Daoy (cell line): ENCODE measurements at places on chromosomes 5 and 9.

DNA sequence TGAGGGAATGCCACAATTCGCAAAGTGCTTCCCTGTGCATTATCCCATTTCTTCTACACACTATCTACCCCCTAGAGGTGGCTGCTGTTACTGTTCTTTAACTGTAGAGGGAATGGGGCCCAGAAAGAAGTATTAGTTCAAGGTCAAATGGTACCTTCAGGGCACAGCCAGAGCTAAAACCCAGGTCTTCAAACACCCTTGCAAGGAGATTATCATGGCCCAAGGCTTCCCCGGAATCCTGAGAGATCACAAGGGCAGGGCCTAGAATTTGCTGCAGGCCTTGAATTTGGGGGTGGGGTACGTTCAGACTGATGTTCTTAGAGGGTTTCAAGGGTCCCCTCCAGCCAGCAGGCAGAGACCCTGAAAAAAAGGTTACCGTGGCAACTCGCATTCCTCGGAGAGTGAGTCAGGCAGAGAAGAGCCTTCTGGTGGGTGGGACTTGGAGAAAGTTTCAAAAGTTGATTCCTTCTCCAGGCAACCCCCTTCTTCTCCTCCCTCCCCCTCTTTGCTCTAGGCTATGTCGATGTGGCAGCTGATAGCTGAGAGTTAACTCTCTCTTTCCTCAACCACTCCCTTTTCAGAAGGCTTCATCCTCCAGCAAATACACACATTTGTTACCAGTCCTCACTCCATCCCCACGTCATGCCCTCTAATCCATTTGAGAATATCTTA is 1.9 kb downstream of the SPARC start:
- DNase-seq, result peak; percentile 91

- DNase-seq, result no peak
Observed at GRCh38 chr5:115644046-115644445, 18.2 kb upstream of the TMED7 start.

DNA sequence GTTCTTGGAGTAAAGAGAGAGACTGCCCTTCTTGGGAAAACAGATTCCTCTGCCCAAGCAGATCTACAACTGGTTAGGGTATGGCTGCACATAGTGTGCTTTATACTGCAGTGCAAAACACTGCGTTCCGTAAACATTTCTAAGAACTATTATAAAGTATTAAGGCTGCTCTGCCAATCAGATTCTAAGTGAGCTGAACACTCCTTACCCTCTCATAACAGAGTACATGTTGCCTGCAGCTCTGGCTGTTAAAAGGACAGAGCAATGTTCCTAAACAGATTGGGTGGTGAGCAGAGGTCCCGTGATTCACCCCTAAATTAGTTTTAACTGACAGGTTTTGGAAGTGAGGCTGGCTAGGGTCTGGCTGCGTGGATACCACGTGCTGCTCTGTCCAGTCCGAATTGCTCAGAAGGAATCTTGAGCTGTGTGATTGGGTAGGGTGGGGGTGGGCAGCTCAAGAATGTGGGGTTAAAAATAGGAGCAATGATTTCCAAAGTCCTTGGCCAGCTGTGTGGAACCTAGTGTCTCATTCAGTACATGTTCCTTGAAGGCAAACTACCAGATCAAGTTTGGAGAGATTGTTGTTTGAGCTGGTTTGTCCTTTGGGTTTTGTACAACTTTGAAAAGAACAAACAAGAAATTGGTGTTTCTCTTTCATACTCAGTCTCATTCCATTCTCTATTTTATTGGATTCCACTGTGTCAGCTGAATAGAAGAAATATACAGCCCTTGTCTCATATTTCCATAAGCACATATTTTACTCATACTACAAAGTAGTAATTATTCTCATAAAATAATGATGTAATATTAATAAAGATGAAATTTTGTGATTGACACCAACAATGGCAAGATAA is 497.6 kb upstream of the CD180 start:
- no peak for DNase-seq

- DNase-seq, result no peak
Observed at GRCh38 chr5:136153581-136154236, 21.1 kb downstream of the SMAD5 start.

- no peak for DNase-seq
Observed at GRCh38 chr5:97009921-97010320, 74.0 kb downstream of the LNPEP start.

DNA sequence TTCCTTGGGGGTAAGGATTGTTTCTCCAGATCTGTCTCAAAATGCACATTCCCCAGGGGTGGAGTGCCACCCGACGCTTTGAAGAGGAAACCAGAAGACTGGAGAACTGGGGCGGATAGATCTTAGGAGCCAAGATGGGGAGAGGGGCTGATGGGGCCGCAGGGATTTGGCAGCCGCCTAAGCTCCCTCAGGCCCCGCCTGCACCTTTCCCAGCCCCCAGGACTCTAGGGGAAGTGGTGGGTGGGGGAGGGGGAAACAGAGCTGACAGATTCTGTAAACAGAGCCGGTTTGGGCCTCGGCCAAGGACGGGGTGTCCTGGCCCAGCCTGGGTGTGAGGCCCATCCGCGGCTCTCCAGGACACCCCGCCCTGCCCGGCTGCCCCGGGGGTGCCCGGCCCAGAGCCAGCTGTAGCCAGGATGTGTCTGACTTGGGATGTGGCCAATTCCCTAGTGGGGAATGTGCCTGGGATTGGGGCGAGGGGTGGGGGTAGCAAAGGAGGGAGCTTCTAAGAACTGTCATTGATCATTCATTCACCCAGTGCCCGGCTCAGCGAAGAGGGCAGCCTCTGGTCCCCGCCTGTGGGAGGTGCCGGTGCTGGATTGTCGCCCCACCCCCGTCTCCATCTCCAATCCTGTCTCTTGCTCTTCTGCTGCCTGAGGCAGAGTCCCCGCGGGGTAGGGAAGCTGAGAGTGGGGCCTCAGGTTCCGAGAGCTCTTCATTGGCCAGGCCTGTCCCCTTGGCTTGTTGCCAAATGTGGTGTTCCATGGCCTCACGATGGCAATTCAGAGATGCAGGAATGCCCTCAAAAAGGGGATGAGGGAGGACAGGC is 54.8 kb upstream of the CDKN2AIPNL start:
- DNase-seq, result peak; percentile 89

GRCh38 chr5:40960037-40960436 is 50.7 kb downstream of the C7 start:
- DNase-seq, result no peak

DNA sequence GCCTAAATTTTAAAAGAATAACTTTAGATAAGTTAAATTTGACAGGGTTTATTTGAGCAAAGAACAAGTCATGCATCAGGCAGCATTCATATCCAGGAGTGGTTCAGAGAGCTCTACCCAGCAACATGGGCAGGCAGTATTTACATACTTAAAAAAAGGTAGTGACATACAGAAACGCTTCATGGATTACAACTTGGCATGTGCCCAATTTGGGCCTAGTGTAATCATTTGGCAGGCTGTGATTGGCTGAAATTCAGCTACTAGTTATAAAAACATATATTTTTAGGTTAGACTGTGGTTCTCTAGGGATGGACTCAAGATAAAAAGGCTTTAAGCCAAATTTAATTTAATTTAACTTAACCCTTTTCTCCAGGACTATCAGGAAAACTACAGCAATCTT is 374.0 kb upstream of the ADAMTS16 start:
- no peak for DNase-seq

GRCh38 chr9:121071756-121072421 is 2.9 kb upstream of the CNTRL start:
- no peak for DNase-seq

DNA sequence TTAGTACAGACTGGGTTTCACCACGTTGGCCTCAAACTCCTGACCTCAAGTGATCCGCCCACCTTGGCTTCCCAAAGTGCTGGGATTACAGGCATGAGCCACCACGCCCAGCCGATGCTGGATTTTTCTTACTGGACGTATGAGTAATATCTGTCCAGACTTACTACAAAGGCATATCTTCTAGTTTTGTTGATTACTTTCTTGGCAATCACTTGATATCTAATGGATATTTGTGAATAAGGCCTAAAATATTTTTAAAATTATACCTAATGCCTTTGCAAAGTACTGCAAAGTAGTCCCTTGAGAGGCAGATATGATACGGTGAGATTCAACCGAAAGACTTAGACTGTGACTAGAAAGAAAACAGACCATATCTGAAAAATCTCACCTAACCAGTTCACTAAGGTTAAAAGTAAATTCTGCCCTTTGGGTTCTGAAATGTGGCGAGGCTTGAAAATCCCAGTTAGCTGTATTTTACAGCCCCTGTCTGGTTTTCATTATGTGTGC is 152.1 kb downstream of the GNAQ start:
- DNase-seq, result no peak

GRCh38 chr9:81465468-81466011 is 223.8 kb downstream of the TLE1 start:
- no peak for DNase-seq

DNA sequence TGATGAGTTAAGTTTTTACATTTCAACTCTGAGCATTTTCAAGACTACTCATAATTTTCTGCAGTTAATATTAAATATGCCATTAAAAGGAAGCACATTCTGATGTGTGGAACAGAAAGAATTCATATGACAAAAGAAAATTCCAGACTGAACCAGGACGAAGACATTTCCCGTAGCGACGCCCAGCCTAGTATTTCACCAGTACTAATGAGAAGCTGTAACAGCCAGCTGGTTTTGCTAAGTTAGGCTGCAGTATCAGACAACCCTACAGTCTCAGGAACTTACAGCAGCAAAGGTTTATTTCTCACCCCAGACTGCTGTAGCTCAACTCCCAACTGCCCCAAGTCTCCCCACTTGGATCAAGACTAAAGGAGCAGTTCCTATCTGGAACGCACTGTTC is 91.6 kb downstream of the TMEM174 start:
- no peak for DNase-seq

DNA sequence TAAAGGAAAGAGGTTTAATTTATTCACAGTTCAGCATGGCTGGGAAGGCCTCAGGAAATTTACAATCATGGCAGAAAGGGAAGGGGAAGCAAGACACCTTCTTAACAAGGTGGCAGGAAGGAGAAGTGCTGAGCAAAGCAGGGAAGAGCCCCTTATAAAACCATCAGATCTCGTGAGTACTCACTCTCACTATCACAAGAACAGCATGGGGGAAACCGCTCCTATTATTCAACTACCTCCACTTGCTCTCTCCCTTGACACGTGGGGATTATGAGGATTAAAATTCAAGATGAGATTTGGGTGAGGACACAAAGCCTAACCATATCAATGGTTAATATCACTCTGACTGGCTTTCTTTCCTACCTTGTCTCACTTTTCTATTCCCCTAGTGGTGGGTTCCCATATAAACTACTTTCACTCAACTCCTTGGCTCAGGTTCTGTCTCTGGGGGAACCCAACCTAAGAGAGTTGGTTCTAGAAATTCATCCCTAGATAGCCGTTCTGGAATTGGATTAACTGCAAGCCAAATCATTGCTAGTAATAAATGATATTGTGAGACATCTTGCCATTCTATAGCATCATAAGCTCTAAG is 749.8 kb upstream of the GRAMD2B start:
- DNase-seq, result no peak

DNA sequence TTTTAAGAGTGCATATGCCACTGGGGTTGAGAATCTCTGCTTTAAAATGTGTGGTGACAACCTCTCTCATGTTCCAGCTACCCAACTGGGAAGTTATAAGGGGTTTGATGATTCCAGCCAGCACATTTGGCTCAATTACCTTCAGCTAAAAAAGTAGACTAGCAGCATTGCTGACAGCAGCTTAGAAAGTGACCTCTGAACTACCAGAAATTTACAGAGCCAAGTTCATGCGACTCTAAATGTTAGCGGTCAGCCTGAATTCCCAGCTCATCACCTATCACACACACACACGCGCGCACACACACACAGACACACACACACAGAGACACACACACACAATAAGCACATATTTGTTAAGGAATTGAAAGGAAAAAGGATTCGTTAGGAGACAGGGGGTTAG is 377.5 kb downstream of the TMEM167A start:
- DNase-seq, result no peak

- DNase-seq, result no peak
Observed at GRCh38 chr5:179154346-179154990, 94.3 kb downstream of the ZNF354C start.

- no peak for DNase-seq
Observed at GRCh38 chr9:114094971-114095370, 4.1 kb downstream of the KIF12 start.

- DNase-seq, result no peak
Observed at GRCh38 chr5:173015192-173015591, 31.6 kb downstream of the ATP6V0E1 start.

DNA sequence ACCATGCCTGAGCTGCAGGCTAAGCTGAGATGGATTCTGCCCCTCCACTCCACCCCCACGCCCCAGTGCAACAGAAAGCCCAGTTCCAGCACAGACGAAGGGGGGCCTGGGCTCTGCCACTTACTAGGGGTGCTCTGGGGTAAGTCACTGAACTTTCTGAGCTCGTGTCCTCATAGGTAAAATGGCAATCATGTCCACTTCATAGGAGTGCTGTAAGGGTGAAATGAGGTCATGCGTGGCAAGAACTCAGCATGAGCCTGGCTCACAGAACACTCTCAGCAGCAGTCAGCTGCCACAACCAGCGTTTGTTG is 8.4 kb upstream of the PSD2 start:
- DNase-seq, result no peak

DNA sequence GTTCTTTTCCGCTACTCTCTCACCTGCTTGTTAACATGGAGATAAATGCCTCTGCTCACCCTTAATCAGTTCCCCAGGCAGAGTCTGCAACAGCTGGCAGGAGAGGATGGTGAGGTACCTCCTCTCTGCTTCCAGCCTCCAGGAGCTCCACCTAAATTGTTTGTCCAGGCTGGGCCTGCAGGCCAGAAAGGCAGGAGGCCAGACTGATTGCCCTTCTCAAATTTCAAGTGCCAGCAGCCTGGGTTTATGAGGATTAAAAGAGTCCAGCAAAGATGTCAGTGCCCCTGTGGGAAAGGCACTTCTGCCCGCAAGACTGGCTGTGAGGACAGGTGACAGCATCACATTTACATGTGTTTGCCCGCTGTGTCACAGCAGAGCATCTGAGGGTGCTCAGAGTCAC is 19.8 kb downstream of the CORO2A start:
- peak; percentile 47 for DNase-seq

DNA sequence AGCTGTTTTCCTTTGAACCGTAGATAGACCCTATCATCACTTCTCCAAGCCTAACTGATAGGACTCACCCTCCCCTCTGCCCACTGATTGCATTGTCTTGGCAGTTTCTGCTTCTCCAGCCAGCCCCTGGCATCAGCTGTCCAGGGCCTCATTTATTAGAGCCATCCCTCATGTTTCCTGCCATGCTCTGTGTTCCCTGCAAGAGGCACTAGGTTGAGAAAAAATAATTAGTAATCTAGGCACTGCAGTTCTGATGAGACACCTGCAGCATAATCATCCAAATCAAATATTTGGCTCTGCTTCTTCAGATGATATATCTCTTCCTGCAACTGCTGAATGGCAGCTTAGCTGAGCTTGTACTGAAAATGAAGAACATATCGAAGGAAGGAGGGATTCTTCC is 303.0 kb upstream of the TLE4 start:
- DNase-seq, result no peak

DNA sequence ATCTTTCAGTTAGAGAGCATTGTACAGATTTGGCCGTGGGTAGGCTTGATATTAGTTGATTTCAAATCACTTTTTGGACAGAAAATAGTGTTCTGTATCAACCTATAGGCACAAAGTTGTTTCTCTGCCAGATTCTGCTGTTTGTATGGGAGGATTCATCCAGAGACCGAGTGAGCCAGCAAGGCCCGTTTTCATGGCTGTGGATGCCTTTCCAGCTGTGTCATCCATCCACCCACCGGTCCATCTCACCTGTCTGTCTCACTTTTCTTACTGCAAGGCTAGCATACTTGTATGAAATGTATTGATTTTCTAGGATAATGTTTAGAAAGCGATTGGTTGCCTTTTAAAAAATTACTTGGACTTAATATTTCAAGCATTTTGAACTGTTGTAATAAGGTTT is 34.4 kb downstream of the ICE1 start:
- no peak for DNase-seq

GRCh38 chr9:110105107-110105506 is 102.9 kb downstream of the C9orf152 start:
- no peak for DNase-seq
